Suppressor macrophage (primary cell): ENCODE measurements at places on chromosomes 5 and 9.

GRCh38 chr5:119250946-119251901 lies 104.6 kb upstream of the TNFAIP8 start:
- no peak for DNase-seq

DNA sequence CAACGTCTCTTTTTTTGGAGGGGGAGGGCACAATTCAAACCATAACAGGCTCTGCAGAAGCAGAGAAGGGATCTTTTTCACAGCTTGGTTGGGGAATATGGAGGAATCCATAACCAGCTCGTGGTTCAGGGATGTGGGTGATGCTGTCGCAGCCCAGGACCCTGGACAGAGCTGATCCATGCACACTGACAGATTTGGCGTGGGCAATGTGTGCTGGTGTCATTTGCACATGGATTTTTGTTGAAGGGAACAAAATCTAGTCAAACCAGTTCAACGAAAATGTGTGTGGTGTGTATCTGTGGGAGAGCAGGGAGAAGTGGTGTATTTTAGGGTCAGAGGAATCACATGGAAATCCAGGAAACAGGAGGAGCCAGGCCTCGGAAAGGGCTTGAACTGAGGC lies 4.2 kb downstream of the DOCK2 start:
- peak; percentile 27 for DNase-seq

- peak; percentile 40 for DNase-seq
Observed at GRCh38 chr5:126869005-126869451, 92.1 kb downstream of the LMNB1 start.

DNA sequence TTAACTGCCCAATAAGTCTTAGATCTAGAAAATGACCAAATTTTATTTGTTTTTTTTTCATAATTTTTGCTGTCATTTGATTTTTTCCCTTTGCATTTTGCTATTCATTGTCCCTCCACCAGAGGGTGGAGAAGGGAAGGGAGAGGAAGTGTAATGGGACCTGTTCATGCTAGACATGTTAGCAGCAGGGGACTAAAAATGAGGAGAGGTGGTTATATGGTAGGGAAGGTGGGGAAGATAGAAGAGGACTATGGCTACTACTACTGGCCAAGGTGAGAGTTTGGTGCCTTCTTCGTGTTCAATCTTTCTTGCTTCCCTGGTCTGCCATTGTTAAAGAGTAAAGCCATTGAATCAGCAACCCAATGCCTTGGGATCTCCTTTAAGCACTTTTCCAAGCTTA lies 6.4 kb downstream of the GRIA1 start:
- DNase-seq, result peak; percentile 13

GRCh38 chr5:157902449-157903116 lies 43.6 kb upstream of the CLINT1 start:
- no peak for DNase-seq

GRCh38 chr5:140988100-140988499 lies 21.8 kb downstream of the PCDHAC2 start:
- no peak for DNase-seq

GRCh38 chr5:5695266-5695665 lies 272.8 kb downstream of the ICE1 start:
- no peak for DNase-seq

GRCh38 chr5:166338801-166339200 lies 1952.6 kb upstream of the WWC1 start:
- DNase-seq, result no peak

DNA sequence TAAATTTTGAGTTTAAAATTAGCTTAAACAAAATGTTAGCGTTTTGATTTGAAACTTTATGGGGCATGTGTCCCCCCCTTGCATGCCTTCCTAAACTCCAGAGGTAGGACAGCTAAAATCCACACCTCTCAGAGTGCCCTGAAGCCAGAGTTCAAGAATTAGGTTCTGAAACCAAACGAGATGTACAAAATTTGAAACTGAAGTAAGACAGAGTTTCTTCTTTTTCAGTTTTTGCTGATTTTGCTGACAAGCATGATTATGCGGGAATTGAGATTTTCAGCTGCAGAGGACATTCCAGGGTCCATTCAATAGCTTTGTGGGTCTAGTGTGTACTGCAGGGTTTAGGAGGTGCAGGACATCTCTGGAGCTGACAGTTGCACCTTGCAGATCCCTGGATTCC lies 17.1 kb upstream of the LOX start:
- DNase-seq, result no peak

DNA sequence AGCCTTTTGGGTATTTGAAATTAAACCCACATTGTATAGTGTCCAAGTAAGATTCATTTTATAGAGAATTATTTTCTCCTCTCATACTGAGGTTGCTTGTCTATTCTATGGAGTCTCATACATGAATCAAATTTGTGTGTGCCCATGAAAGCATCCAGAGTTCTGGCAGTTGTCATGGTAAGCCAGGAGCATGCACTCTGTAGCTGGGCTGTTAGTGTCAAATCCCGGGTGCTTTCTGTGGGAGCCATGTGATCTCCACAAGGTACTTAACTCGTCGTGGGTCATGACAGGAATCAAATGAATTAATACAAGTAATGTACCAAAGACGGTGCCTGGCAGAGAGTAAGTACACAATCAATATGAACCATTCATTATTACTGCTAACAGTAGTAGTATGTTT lies 58.7 kb downstream of the FBXL7 start:
- DNase-seq, result no peak

DNA sequence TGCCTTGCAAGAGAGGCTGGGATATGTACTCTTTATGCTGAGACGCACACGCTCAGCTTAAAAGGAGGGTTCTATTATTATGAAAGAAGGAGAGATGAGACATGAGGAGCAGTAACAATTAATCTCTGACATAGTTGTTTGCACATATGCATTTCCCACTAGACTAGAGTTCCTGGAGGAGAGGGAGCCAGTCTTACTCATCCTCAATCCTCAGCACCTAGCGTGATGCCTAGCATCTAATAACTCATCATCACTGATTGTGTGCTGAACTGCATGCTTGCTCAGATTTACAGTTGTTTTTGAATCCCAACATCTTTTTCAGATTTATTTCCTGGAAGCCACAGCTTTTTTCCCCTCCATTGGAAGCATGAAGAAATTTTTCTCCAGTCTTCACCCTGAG lies 35.5 kb downstream of the GCNT4 start:
- DNase-seq, result no peak

DNA sequence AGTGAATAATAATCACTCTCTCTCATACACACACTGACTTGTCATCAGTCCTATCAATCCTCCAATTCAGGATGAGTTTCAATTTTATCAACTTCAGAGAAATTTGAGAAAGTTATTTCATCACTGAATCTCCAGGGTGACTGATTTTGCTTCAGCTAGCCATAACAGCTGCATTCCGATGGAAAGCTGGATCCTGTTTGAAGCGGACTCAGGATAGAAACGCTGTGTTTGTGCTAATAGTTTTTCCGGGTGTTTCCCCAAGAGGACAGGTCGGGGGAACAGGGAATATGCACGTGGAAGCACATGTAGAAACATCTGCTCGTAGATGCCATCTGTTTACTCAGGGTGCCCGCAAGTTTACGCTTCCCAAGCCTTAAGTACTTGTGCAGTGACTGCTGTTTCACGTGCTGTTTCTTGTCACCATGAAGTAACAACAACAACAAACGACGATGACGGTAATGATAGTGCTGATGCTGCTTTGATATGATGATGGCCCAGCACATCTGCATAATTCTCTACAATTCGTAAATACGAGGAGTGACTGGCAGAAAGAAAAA lies 263.7 kb upstream of the DAPK1 start:
- no peak for DNase-seq

DNA sequence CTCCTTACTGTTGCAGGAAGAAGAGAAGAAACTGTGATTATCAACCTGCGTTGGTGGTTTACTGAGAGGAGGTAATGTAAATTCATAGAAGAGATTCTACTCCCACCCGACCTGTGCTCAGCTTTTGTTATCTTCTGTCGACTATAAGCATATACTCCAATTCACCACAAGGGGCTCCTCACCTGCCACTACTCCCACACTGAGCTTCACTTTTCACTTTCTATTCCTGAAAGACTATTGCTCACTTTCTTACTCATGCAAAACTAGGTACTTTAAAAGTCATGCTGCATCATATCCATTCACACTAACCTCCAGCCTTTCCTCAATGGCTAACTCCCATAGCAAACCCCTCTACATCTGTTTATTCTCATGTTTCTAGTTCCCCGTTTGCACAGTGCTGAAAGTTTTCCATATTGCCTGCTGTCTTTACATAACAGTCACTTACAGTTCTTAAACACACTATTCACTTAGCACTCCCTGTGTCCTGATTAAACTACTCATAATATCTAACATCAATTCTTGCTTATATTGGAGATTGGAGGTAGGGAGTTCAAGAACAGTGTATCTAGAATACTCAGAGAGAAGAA lies 1062.6 kb downstream of the NR2F1-AS1 start:
- DNase-seq, result no peak

DNA sequence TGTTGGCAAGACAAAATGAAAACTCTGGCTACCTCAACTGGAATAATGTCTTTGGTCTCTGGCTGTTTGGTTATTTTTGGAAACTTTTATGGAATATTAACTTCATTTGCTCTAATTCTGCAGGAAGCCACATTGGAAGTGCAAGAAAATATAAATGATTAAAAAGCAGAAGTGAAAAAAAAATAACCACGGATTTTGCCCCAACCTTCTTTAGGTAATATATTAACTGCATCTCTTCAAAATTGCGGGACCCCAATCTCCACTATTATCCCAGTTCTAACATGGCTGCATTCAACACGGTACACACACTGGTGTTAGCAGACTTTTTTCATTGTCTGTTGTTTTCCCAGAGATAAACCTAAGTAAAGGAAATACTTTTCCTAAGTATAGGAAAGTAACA lies 23.0 kb downstream of the GLIS3 start:
- no peak for DNase-seq

DNA sequence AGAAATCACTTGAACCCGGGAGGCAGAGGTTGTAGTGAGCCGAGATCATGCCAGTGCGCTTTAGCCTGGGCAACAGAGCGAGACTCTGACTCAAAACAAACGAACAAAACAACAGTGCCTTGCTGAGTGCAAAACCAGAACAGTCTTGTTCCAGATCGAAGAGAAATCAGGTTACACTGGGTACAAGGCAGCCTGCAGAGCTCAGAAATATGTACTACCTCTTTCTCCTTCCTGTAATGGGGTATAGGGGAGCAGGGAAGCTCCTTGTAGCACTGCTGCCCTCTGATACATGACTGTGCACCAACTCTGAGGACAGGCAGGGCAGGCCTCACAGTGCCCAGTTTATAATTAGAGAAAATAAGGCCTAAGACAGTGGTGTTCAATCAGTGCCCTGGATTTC lies 24.7 kb downstream of the TBC1D2 start:
- DNase-seq, result no peak

GRCh38 chr5:151647320-151647861 lies 39.3 kb downstream of the SPARC start:
- DNase-seq, result peak; percentile 92

DNA sequence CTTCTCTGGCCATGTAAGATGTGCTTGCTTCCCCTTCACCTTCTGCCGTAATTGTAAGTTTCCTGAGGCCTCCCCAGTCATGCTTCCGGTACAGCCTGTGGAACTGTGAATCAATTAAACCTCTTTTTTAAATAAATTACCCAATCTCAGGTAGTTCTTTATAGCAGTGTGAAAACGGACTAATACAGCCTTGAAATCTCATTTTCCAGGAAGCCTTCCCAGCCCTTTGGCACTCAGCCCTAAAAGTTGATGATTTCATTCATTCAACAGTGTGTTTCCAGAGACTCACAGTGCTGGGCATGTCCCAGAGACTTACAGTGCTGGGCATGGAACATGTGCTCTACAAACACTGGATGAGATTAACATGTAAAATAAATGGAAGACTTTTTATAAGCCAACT lies 135.8 kb downstream of the DCP2 start:
- no peak for DNase-seq

- DNase-seq, result no peak
Observed at GRCh38 chr5:150261231-150261630, 28.3 kb downstream of the CAMK2A start.

- DNase-seq, result no peak
Observed at GRCh38 chr9:111876179-111876578, 20.4 kb upstream of the UGCG start.

DNA sequence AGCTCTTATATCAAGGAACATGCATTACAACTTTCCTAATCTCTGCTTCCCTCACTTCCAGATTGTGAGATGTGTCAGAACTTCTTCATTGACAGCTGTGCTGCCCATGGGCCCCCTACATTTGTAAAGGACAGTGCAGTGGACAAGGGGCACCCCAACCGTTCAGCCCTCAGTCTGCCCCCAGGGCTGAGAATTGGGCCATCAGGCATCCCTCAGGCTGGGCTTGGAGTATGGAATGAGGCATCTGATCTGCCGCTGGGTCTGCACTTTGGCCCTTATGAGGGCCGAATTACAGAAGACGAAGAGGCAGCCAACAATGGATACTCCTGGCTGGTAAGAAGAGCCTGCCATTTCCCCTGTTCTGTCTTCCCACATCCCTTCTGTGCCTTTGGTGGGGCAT lies 15.1 kb downstream of the PRDM9 start:
- DNase-seq, result no peak

- no peak for DNase-seq
Observed at GRCh38 chr9:127076860-127077643, 45.4 kb downstream of the ANGPTL2 start.

- DNase-seq, result peak; percentile 62
Observed at GRCh38 chr5:1111727-1112289, at the start of gene SLC12A7. Gene SLC12A7 (minus strand): TSS chr5:1112063. CDS start chr5:1111991, 72 bp downstream.

- DNase-seq, result peak; percentile 28
Observed at GRCh38 chr9:114098021-114098935, 814 bp downstream of the KIF12 start.

DNA sequence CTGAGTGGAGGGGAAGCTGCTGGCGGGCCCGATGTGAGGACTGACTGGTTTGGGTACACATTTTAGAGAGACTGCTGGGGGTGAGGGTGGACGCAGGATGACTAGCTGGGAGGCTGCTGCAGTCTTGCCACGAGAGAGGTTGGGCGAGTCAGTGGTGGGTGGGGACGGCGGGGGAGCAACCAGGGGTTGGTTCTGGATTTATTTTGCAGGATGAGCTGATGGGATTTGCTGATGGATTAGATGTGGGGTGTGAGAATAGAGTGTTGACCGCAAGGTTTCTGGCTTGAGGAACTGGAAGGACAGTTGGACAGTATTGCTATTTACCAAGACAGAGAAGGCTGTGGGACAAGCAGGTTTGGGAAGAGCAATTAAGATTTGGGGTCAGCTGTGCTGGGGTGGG lies 5.8 kb upstream of the NDST1 start:
- no peak for DNase-seq

- peak; percentile 65 for DNase-seq
Observed at GRCh38 chr5:89324990-89325389, 442.0 kb upstream of the MEF2C start.

GRCh38 chr9:4095484-4095883 lies 204.4 kb downstream of the GLIS3 start:
- DNase-seq, result no peak

GRCh38 chr5:139524940-139525585 lies 36.1 kb upstream of the UBE2D2 start:
- DNase-seq, result peak; percentile 23

GRCh38 chr5:167730656-167731055 lies 560.8 kb upstream of the WWC1 start:
- DNase-seq, result no peak
